ENCODE measurements at places on chromosomes 4 and X.

GRCh38 chr4:183798301-183799253, 106.5 kb upstream of the STOX2 start:
- DNase-seq: no peak

DNA sequence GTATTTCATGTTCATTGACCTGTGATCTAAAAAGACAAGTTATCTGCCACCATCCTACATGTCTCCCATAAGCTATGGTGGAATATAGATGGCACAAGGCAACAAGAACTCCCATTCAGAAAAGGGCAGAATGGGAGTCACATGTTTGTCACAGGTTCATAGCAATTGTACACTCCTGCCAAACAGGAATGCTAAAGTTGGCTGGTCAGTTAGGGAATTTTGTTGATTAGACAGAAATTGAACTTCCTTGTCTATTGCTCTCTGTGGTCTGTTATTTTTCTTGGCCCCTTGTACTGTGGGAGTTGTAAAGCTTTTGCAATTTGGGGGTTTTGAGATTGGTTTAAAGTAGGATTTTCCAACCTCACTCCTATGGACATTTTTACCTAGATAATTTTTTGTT, 101.7 kb upstream of the SOD3 start:
- no peak for DNase-seq

GRCh38 chr4:12712648-12713339, 771.3 kb downstream of the RAB28 start:
- no peak for DNase-seq

GRCh38 chr4:67691328-67691727, 9.6 kb downstream of the UBA6 start:
- DNase-seq: no peak

- peak; percentile 63 for DNase-seq
Observed at GRCh38 chr4:37389967-37390580, 145.5 kb downstream of the NWD2 start.

- peak; percentile 93 for DNase-seq
Observed at GRCh38 chrX:46770817-46771163, 11.9 kb upstream of the SLC9A7 start.

GRCh38 chr4:107153228-107153627, 117.1 kb upstream of the DKK2 start:
- DNase-seq: peak; percentile 33

- DNase-seq: no peak
Observed at GRCh38 chr4:87560802-87561201, 31.6 kb upstream of the SPARCL1 start.

- DNase-seq: no peak
Observed at GRCh38 chrX:78105944-78106650, 2.0 kb downstream of the PGK1 start.

- DNase-seq: no peak
Observed at GRCh38 chr4:55079451-55080173, 45.8 kb downstream of the KDR start.

GRCh38 chr4:151690876-151691275, 69.9 kb downstream of the GATB start:
- DNase-seq: no peak

- DNase-seq: no peak
Observed at GRCh38 chr4:102560571-102561341, 59.6 kb downstream of the NFKB1 start.

GRCh38 chr4:11428231-11428898, at the start of gene HS3ST1:
TSS of gene HS3ST1 (minus strand) at chr4:11428894. CDS start at chr4:11400005, 28,889 bp downstream.
- no peak for DNase-seq

DNA sequence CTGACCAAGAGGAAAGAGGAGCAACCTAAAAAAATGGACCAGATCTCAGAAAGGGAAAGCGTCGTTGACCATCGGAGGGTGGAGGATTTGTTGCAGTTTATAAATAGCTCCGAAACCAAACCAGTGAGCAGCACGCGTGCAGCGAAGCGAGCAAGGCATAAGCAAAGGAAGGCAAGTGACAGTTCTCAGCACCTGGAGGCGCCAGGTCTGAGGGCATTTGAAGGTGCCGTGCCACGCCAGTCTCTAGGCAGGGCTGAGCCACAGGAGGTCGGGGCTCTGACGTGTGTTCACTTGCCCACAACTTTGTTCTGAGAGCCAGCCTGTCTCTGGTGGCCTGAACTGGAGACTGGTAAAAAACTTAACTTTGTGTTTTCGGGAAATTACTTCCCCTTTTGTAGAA, 59.7 kb downstream of the TNIP2 start:
- DNase-seq: no peak

- no peak for DNase-seq
Observed at GRCh38 chr4:184419976-184420375, 54.4 kb downstream of the IRF2 start.

DNA sequence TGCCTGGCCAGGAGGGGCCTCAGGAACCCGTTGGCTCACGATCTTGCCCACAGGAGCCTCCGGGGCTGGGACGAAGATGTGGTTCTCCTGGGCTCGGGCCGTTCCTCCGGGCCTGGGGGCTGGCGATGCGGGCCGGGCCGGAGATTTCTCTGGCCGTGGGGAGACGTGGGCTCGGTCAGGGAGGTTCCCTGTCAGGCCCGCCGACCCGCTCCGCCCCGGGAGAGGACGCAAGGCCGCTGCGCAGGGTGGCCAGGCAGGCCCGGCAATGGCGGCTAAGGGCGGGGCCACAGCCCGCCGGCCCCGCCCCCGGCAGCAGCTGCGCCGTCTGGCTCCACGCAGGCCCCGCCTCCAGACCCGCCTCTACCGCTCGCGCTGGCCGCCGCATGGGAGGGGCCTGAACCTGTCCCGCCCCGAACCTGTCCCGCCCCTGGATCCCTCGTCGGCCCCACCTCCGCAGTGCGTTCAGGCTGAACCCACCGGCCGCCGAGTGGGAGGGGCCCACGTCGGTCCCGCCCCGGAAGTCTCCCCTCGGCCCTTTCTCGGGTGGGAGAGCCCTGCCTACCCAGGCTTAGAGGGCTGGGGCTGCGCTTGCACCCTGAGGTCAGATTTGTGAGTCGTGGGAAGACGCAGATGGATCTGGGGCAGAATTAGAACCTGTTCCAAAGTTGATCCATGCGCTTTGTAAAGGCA, at the start of gene FAM3A:
TSS of gene FAM3A (minus strand) at position 267 of the 690 bp plus-strand sequence. CDS start 460 bp downstream, outside the sequence.
- DNase-seq: peak; percentile 86

DNA sequence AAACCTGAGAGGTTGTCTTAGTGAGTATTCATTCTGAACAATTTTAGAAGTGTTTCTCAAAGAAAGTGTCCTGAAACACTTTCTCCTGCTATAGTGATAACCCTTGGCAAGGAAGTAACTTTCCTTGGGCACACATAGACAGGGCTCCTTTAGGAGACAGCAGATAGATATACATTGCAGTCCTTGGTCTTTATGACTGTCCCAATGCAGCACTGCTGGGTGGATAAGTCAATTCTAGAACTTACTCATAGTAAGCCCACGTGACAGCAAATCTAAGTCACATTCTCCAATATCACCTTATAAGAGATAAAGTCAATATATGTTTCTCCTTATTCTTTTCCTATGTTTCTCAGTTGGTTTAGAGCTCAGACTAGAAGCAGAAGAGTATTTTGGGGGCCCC, 46.7 kb downstream of the GPRASP3 start:
- no peak for DNase-seq

Measured in ELR (cell line).